NCI-H774 (cell line): ENCODE measurements at places on chromosomes 4 and X.

- DNase-seq = no peak
Observed at GRCh38 chrX:54776061-54776460, 22.0 kb downstream of the ITIH6 start.

DNA sequence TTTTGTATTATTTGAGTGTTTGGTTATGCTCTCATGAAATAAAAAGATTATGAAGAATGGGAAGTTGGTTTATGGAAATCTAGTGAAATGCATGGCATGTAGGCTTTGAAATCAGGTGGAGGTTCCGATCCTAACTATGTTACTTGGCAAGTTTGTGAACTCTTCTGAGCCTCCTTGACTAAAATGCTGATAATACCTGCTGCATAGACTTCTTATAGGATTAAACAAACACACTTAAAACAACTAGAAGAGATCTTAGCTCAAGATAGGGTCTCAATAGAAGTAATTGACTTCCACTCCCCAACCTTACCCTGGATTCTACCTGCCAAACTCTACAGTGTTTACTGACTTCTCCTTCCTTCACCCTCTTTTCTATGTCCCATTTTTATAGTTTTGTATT, 22.2 kb upstream of the TLR2 start:
- DNase-seq = no peak

DNA sequence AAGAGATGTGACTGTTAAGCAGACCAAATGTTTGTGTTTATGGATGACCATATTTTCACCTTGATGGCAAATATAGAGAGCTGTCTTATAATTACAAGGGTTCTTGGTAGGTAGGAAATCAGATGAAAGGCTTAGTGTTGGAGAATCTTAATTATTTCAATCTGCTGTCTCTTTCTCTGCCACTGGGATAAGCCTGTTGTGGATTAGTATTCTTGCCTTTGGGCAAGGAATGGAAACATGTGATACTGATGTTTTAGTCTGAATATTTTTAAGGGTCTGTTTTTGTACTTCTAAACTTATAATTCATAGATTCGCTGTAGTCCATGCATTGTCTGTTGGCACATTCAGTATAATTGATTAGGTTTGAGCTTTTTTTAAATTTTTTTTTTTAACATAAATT, 23.7 kb upstream of the NUDT6 start:
- DNase-seq = no peak

GRCh38 chr4:97645071-97645821, 498.0 kb downstream of the STPG2 start:
- DNase-seq = no peak

- no peak for DNase-seq
Observed at GRCh38 chrX:119635799-119636198, 29.6 kb upstream of the NKRF start.

DNA sequence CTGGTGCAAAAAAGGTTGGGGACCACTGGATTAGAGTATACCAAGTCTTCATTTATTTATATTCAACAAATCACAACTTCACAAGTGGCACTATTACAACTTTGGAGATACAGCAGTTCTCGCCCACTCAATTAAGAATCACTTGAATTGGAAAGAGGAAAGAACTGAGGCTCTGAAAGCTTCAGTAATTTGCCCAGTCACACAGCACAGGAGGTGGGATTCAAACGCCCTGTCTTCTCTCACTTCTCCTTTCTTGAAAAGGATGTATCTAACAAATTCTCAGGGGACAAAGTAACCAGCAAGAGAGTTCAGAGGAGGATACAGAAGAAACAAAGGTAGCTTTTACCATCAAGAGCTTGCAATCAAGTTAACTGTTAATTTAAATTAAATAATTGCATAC, 12.4 kb downstream of the SMIM14 start:
- no peak for DNase-seq

DNA sequence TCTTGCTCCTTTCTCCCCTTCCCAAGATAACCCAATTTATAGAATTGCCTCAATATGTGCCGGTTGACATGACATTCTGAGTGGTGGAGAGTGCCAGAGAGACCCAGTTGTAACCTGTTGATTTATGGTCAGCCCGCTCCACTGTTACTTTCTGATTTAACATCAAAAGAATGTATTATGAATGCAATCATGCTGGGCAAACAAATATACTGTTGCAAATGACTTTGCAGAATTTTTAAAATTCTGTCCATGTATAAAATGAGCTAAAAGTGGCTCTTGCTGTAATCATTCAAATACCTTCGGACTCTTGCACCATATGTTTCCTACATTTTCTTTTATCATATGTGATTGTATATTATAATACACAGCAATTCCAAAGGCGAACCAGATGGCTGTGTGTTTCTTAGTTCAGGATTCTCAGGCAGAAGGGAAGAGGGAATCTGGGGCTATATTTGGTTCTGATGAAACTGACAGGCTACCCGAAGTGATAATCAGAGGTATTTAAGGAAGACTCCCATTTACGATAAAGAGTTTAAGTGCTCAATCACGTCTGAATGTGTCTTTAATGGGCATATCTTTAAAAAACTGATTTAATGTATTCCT, 131.7 kb downstream of the CLCN4 start:
- no peak for DNase-seq

GRCh38 chrX:126137899-126138298, 28.2 kb downstream of the DCAF12L2 start:
- no peak for DNase-seq

DNA sequence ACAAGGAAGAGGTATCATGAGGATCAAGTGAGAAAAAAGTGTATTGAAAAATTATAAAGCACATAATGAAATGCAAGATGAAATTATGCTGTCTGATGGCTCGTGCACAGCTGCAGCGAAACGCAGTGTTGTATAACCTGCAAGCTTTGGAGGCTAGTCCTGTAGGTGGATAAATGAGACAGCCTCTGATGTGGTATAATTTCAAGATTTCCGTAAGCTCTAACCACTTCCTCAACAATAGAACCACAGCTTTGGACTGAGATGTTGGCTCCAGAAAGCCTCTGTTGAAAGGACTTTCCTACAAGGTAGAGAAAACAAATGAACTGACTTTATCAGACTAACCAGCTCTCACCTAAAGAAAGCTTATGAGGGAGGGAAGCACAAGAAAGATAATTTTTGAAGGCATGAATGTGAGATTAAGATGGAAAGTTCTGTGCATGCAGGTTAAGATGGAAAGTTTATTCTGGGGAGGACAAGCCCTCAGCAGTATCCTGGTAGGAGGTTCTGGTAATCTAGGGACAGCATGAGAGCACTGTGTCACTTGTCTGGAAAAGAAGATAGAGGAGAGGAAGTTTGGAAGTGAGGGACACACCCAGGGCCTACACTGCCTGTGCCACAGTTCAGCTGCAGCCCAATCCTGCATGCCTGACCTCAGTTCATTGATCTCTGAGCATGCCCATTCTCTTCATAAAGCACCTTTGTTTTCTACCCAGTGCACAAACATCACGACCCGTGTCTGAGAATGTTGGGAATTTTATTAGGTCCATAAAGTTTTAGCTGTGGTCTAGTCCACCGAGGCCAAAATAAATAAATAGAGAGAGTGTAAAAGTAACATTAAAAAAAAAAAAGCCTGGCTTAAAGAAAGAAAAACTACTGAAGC, 161.5 kb upstream of the SFRP2 start:
- DNase-seq = no peak

GRCh38 chr4:183081116-183081469, 18.0 kb upstream of the WWC2 start:
- DNase-seq = no peak

DNA sequence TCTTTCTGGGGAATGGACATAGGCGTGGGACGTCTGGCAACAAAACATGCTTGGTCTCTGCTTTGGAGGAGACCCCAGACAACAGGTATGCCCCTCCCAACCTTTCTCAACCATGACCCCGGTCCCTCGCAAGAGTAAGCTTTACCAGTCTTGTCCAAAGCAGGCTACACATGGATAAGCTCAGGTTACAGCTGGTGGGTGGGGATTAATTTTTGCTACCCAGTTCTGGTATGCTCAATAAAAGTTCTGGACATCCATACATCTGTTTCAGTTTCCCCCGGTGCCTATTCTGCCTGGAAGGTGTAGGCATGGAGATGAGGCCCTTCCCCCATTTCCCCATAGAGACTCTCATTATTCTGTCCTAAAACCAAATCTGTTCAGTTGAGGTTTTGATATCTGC, 54.5 kb upstream of the NOCT start:
- DNase-seq = no peak

- DNase-seq = no peak
Observed at GRCh38 chr4:55458611-55459010, 62.9 kb downstream of the TMEM165 start.

GRCh38 chr4:93749292-93749761, 79.2 kb upstream of the ATOH1 start:
- no peak for DNase-seq

GRCh38 chr4:162972661-162973330, 193.9 kb downstream of the NAF1 start:
- DNase-seq = no peak

DNA sequence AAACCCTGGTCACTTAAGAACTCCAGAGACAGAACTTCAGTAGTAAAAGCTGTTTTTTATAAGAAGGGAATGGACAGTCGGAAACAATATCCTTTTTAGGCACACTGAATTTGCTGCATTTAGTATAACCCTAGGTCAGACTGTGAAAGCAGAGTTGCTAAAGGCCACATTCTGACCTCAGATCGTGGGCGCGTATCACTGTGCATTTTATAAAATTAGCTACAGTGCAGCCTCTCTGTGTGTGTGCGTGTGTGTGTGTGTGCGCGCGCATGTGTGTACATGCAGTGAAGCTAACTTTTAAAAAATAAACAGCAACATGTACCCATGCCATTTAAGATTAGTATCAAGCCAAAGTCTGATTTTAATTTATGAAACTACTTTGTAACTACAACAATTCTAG, 8.0 kb downstream of the ZNF827 start:
- DNase-seq = no peak

GRCh38 chrX:11367609-11368430, 74.6 kb downstream of the AMELX start:
- DNase-seq = no peak

- DNase-seq = no peak
Observed at GRCh38 chrX:133645256-133645655, 230.0 kb upstream of the GPC4 start.

DNA sequence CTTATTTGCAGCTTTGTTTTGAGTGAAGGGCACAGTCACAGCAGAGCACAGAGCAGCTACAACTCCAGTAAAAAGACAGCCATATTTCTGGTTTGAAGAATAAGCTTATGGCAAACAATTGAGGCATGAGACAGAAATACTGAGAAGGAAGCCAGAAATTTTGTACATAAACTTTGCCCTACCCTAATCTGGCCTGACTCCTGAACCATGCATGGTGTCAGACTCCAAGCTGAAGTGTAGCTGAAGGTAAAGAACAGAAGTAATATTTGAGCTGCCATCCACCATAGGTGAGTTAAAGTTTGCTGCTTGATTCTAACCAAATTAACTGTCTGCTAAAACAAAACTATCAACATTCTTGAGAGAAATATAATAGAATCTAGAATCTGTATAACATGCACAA, 24.5 kb upstream of the TMEM192 start:
- no peak for DNase-seq

GRCh38 chr4:41143311-41144039, 70.9 kb downstream of the APBB2 start:
- DNase-seq = no peak

DNA sequence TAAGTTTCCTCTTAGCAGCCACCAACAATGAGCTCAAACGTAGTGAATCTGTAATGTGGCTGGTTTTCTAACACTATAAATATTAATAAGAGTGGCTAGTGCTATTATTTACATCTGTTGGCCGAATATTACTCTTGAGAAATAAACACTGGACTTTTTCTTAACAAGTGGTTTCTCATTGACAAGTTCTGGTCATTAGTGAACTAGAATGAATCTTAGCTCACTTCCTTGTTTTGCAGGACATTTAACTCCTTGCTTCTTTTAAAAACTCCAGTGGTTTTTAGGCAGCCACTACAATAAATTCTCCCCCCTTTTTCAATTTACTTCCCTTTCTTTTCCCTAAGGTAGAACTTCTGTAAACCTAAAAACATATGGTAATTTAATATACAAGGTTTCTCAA, 177.2 kb downstream of the ARAP2 start:
- no peak for DNase-seq

- no peak for DNase-seq
Observed at GRCh38 chrX:148417934-148418333, 82.5 kb upstream of the AFF2 start.

DNA sequence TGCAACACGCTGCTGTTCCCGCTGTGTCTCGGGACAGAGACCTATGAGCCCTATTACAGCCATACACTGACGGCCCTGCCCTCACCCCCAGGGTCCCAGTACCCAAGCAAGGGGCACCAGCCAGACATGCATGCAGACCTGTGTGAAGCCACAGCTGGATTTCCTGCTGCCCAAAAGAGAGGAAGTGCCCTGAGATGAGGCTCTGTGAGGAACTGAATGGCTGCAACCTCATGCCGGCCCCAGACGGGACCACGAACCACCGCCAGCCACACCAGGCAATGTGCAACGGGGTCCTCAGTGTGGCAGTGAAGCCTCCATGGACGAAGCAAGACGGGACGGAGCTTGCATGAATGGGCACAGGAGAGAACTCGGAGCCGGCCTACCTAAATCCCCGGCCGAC, 21.1 kb downstream of the CTBP1 start:
- no peak for DNase-seq

- DNase-seq = no peak
Observed at GRCh38 chr4:105998171-105999063, 103.1 kb downstream of the NPNT start.

GRCh38 chr4:88143504-88143903, 14.9 kb downstream of the ABCG2 start:
- DNase-seq = no peak

GRCh38 chr4:174928174-174928573, 10.0 kb downstream of the ADAM29 start:
- no peak for DNase-seq

- no peak for DNase-seq
Observed at GRCh38 chr4:182286035-182286434, 42.8 kb downstream of the TENM3 start.
